ENCODE measurements at places on chromosomes 11 and 22.

DNA sequence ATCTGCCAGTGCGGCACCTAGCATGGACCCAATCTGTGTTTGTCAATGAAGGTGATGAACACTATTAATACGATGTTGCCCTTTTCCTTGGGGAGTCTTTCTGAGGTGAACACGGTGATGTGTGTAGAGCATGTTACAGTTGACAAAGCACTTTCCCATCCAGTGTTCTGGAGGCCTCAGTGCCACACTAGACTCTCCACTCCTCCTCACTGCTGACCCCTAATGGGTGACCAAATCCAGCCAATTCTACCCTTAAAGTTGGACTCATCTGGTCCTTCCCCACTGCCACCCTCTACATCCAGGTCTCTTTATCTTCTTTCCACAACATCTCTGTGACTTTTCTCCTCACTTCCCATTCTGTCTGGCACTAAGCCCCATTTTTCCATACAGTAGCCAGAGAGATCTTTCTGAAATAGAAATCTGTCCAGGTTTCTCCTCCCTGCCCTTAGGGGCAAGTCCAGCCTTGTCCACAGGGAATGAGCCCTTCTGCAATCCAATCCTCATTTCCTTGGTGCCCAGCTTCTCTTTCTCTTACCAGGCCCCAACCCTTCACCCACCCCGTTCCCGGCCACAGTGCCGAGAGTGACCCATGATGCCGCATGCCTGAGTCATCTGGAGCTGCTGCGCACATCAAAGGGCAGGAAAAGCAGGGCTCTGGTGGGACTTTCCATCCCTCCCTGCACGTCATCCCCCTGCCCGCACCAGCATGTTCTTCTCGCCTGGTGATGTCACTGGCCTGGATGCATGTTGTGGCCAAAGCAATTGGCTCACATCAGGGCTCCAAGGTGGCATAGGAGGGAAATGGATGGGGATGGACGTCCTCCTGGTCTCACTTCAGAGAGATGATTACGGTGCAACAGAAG, 64.2 kb downstream of the RASSF10 start:
- no peak for DNase-seq

- DNase-seq: no peak
Measured at GRCh38 chr22:35959121-35959800, 69.4 kb downstream of the RBFOX2 start.

DNA sequence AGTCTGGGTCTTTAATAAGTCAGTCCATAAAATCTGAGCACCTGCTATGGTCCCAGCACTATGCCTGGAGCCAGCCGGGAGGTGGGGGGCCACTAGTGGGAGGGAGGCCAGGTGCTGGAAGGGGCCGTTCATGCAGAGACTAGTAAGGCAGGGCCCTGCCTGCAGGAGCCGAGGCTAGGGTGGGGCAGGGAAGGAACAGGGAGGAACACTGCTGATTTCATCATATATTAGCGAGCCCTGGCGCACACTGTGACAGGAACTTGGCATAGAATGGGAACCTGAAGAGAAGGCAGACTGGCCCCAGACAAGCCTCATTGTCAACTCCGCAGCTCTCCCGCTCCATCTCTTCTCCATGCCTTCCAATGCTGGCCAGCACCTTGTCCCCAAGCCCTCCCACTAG, 7.1 kb downstream of the VSIG10L2 start:
- DNase-seq: no peak

DNA sequence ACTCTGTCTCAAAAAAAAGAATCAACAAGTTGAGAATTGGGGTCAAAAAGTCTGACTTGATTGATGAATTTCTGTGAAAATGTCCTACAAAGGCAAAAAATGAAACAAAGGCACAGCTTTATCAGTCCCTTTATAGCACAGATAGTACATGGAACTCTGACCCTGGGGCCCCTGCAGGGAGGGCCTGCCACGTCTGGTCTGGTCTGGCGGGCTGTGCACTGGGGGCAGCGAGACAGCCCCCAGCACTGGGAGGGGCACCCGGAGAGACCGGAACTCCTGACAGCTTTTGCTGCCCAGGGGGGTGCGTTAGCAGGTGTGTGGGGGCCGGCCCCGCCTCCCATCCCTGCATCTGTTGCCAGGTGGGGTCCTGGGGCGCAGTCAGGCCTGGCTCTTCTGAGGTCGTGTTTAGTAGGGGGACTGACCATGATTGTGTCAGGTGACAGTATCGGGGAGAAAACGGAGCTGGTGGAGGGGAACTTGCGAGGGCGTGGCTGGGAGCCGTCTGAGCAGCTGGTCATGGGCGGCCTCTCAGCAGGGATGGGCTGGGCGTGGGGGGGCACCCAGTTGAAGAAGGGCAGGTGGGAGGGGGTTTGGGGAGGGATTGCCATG, 51.7 kb downstream of the GRAMD4 start:
- DNase-seq: no peak

DNA sequence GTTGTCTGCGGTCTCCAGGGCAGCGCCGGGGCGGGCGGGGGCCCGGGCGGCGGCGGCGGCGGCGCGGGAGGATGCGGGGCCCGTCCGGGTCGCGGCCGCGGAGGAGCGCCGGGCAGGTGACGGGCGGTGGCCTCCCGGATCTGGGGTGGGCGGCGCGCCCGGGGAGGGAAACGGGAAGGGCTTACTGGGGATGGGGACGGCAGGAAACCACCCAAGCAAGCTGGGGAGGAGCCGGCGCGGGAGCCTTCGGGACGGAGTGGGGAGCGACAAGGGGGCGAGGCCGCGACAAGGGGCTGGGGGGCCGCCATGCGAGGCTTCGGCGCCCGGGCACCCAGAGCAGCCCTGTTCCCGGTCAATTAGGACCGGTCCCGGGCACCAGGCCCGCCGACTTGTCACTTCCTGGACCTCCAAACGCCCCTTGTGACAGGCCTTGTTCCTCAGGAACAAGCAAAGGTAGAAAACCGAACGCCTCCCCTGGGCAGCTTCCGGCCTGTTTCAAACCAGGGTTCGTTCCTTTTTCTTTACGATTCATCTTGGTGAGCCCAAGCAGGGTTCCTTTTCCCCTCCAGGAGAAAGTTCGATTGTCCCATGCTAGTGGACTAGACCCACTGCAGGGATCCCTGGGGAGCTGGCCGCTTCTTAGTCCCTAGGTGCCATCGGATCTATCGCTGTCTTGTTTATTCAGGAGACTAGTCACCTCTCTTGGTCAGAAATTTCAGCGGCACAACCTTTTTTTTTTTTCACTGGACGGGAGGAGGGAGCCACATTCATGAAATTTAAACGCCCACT, 492 bp downstream of the JHY start:
- DNase-seq: no peak

GRCh38 chr11:87266751-87267150, 229.0 kb downstream of the TMEM135 start:
- DNase-seq: no peak

GRCh38 chr11:63915961-63916836, 765 bp downstream of the RCOR2 start:
- DNase-seq: no peak
